ENCODE measurements at places on chromosomes 1 and 21. TPM values are rescaled to one million over a fixed set of nuclear protein-coding genes. Genes with fewer than 3 reads are reported as not detected.

GRCh38 chr1:115975569-115976061 lies 698 bp upstream of the SLC22A15 start:
- DNase-seq = no peak

L1TD1 gene
- total RNA-seq = not detected

DNA sequence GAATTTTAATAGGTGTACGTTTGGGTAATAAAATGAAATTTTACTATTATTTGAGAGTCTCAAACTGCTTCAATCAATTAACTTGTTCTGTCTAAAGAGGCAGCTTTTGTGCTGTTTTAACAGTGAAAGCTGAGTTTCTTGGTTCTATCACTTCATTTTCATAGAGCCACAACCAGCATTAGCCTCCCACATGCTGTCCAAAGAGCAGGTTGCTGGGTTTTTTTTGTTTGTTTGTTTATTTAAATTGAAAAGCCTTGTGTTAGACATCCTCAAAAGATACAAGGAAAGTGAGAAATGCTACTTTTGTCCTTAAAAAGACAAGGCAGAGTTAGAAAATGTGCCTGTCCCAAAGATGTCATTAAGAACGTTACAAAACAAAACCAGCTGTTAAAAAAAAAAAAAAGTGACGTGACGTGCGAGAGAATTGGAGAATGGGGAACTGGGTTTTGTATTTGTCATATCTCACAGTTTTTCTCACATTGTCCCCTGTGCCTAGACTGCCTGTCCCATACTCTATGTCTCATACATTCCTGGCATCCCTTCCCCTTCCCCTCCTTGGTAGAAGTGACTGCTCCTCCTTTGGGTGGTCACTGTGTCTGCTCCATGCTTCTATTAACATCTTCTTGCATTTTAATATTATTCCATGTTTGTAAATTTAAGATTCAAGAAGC lies 63.1 kb upstream of the CD34 start:
- DNase-seq = no peak

AMY1C gene
- total RNA-seq = not detected

GRCh38 chr1:161241682-161242081 lies 3.7 kb upstream of the NR1I3 start:
- DNase-seq = no peak

- DNase-seq = no peak
Observed at GRCh38 chr1:187588917-187589316, 760.2 kb downstream of the PLA2G4A start.

DNA sequence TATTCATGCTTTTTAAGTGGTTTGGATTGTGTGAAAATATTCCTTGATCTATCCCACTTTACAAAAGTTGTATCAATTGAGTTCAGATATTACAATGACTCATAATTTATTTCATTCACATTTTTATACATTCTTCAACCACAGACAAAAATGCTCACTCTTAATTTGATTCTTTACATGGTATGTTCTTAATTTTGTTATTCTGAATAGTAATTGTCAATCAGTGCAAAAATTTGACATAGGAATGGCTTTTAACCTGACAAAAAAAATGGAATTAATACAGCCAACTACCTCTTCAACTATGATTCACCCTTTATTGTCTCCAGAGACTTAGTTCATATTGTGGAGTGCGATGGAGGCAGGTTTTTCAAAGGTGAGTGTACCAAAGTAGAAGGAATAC lies 1002.4 kb upstream of the ADGRL4 start:
- no peak for DNase-seq

VAV3 gene
- total RNA-seq = 1.7 TPM
